Stimulated activated CD8-positive, alpha-beta memory T cell treated with anti-CD3 and anti-CD28 coated beads, Interleukin-4, amount 100 ng/mL, for 1 hour (primary cell): ENCODE measurements at places on chromosomes 2 and 18.

DNA sequence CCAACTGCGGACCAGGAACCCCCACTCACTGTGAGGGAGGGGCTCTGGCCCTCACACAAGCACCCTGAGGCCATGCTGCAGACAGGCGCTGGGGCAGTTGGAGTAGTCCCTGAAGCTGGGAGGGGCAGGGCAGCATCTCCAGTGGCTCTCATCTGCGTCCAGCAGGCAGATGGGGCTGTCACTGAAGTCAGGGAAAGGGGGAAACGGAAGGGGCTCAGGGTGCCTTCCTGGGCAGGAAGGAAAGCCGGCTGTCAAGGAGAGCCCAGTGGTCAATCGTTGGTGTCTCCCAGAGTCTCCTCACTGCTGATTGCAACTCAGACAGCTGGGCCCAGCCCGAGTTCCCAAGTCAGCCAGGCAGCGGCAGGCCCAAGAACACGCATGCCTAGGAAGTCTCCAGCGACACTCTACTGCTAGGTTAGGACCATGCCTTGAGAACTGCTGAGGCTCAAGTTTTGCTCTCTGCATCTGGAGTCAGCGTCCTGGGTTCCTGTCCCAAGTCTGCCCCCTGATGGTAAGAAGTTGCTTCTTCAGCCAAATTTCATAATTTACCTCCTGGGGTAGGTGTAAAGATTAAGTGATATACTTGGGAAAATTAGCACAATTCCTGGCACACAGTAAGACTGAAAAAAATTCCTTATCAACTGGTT lies 27.4 kb upstream of the NMUR1 start:
- no peak for DNase-seq

GRCh38 chr2:160474891-160475787 lies 18.5 kb downstream of the RBMS1 start:
- DNase-seq = no peak

- DNase-seq = no peak
These were observed 120.0 kb downstream of the DOCK10 start for GRCh38 chr2:224922142-224922727.

DNA sequence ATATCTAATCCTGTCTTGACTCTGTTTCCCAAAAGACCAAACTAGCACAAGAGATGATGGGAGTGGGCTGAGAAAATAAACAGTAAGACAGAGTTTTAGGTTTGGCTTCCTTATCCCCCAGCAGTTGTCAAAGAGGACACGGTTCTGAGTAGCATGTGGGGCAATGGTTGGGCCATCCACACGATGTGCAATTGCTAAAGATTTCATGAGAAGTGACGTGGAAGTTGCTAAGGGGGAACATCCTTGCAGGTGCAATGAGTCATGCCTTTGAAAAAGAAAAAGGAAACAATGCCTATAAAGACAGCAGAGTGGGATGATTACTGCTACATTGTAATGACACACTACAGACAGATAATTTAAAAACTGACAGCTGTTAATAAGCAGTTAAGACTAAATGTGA lies 1395.8 kb downstream of the LRP1B start:
- DNase-seq = no peak

DNA sequence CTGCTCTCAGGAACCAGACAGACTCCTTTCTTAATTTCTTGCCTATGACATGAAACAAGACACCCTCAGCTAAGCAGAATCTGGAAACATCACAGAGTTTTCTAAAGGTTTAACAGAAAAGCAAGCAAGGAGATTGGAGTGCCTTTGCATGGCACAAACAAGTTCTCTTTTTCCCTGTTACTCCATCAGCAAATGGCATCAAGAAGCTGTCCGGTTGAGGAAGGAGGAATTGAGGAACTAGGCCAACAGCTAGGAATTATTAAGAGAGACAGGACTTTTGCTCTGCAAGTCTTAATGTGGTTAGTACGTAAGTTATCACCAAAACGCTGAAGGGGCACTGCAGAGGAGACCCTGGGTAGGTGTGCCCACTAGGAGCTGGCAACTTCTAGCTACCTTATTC lies 53.2 kb downstream of the NEB start:
- DNase-seq = no peak

- DNase-seq = no peak
These were observed 610.2 kb downstream of the DCC start for GRCh38 chr18:52950155-52950554.
